ENCODE measurements at places on chromosomes 3 and 15.

GRCh38 chr15:100922192-100923040 lies 3.3 kb downstream of the LRRK1 start:
- DNase-seq: no peak

GRCh38 chr3:31075471-31075870 lies 181.0 kb upstream of the GADL1 start:
- DNase-seq: no peak

GRCh38 chr3:69409831-69410230 lies 23.9 kb upstream of the FRMD4B start:
- no peak for DNase-seq

- no peak for DNase-seq
Observed at GRCh38 chr3:102006812-102007485, 157.6 kb downstream of the NFKBIZ start.

DNA sequence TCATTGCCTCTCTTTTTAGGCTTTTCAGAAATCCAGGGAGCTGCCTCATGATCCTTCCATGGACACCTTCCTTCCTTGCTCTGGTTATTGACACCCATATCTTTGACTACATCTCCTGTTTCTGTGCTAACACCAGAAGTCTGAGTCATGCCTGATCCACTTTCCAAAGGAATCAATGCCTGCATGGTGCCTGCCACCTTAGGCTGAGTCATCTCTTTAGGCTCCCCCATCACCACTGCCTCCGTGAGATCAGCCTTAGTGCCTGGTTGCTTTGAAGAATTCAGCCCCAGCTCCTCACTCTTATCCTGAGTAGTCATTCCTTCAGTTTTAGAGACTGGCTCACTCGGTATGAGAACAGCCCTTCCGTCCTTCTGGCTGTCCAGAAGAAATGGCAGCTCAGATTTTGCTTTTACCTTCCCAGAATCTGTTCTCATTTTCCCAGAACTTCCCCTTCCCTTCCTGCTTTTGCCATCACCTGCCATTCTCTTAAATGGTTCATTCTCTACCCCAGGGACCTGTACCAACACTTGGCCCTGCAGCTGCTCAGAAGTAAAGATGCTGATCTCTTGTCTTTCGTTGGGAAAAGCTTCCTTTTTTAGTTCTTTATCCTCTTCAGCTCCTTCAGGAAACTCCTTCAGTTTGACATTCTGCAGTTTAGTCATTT lies 105.3 kb downstream of the MAP4 start:
- no peak for DNase-seq

DNA sequence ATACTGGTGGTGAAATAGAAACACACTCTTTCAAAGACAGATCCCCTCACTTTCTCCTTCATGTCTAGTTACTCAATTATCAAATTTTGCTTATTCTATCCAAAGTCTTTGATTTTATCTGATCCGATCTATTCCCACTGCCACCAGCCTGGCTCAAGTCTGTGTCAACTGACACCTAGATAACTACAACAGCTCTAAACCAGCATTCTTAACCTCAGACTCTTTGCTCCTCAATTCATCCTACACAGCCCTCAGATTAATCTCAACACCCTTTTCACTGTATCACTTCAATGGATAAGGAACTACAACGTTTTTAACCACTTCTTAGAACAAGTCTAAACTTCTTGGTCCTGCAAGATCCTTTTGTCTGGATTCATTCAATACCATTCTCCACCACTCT lies 9.1 kb downstream of the KPNA1 start:
- no peak for DNase-seq

DNA sequence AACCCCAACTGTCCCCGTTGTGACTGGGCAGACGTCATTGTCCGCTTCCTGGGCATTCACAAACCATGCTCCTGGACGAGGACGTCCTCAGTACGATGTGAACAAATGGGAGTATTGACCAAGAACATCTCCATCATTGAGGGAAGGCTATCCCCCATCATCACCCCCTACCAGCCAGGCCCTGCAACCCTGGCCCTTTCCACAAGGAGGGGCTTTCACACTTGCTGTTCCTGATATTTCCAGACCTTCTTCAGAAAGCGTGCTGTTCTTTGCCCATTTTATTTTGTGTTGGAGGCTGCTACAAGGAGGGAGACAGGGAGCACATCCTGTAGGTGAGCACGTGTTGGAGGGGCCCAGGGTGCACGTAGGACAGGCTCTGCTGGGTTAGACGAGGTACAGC lies 277.0 kb upstream of the LRRC3B start:
- no peak for DNase-seq

DNA sequence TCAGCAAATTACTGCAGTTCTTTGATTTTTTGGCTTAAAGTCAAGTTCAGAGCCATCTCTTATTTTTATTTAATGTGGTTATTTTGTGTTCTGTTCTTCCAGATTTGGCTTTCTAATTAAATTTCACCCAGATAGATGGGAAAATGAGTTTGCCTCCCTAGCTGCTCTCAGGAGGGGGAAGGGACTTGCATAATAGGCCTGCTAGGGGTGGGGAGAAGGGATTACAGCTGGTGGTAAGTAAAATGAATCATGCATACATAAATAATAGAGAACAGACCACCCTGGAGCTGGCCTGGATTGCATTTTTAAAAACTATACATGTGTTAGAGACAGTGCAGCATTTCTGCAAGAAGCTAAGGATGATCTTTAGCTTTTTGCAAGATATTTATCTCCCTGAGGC lies 3.9 kb upstream of the PXYLP1 start:
- DNase-seq: no peak

DNA sequence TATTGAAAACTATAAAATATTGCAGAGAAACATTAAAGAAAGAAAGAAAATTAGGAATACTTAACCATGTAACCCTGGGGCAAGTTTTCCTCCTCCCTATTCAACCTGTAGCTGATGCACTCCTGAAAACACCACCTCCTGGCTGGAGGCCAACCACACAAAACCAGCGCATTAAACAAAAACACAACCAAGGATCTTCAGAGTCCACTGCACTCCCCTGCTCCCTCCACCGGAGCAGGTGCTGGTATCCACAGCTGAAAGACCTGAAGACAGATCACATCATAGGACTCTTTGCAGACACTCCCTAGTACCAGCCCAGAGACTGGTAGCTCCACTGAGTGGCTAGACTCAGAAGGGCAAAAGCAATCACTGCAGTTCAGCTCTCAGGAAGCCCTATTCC lies 13.6 kb upstream of the ADAMTS17 start:
- DNase-seq: no peak

GRCh38 chr3:5583920-5584319 lies 396.4 kb downstream of the EDEM1 start:
- DNase-seq: no peak

DNA sequence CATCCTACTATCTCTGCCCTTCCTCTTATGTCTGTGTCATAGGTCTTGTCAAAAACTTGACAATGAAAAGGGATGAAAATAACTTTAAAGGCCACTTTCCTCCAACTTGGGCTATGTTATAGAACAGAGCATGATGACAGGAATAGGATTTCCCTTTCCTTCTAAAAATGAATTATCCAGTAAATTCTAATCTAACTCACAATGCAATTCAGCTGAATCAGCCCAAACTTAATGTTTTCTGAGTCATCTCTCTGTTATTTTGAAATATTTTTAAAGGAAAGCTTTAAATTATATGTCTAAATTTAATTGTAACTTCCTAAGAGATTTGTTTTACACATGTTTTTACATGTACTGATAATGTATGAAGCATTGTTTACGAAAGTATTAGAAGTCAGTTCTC lies 258.5 kb downstream of the BBX start:
- no peak for DNase-seq

DNA sequence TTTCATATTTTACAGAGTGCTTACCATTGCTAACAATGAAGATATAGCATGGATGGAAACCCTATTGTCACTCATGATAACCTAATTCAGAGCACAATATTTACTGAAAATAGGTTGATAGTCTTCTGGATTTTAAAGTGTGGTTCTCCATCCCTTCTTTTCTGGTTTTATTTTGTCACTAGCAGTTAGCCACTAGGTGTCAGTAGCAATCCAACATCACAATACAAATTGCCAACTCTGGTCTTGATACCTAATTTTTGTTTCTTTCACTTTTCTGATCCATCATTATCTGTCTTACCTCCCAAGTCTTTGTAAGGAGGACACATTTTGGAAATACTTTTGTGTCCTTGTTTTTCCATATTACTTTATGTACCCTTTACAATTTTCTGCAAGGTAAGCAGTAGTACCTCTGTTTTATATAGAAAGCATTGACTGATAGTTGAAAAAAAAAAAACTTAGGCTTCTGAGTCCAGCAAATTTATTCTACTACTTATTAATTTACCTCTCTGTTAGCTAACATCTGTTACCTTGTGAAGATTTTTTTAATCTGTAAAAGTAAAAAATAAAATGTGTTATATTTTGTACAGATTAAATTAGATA lies 28.3 kb upstream of the CRYBG3 start:
- DNase-seq: peak; percentile 68

GRCh38 chr3:182967218-182968204 lies 12.8 kb downstream of the DCUN1D1 start:
- DNase-seq: no peak
